Stimulated activated CD4-positive, alpha-beta T cell treated with anti-CD3 and anti-CD28 coated beads, Interleukin-1b, Interleukin-23, amount 100 ng/mL, for 24 hours (primary cell): ENCODE measurements at places on chromosomes 5 and 9.

GRCh38 chr5:151709109-151709735 lies 22.5 kb upstream of the SPARC start:
- DNase-seq = no peak

DNA sequence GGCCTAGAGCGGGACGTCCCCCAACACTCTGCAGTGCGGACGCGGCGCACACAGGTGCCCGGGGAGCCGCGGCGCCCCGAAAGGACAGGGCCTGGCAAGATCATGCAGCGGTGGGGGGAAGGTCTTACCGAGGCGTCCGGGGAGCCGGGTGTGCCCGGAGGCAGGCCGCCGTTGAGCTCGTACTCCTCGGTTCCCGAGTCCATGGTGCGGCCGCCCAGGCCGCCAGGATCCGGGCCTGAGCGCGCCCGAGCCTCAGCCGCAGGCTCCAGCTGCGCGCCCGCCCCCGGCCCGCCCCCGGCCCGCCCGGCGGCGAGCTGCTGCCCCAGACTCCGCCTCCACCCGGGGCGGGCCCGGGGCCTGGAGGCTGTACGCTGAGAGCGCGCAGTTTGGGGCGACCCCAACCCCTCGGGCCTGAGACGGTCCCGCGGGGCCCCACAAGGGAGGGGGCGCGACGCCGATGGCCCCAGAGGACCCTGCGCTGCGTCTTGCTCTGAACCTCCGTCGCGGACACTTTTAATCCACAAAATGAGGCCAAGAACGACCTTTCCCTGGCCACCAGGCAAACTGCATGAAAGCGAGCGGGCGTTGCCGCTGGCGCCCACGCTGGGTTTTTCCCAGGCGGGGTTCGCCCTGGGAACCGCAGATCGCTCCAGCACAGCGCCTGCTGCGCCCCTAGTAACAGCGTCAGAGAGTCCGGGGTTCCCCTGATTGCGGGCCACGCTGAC lies at the start of gene NINJ1:
TSS of gene NINJ1 (minus strand) at position 237 of the 725 bp plus-strand sequence. CDS start at position 203, 34 bp downstream.
- peak; percentile 70 for DNase-seq

DNA sequence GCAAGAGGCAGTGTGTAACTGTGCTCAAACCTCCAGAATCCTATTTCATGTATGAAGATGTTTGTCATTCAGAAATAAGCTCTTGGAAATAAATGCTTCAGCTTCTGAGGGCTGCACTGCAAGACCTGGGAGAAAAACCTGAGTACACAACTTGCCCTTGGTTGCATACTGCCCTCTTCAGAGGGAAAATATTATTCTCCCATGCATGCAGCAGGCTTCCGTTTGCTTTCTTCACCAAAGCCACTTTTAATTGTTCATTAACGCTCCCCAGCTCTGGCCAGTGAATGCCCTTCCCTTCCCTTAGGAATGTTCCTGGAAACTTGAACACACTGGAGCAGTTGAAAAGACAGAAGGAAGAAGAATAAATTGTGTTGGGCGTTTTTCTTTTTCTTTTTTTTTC lies 2.5 kb upstream of the WHRN start:
- no peak for DNase-seq

DNA sequence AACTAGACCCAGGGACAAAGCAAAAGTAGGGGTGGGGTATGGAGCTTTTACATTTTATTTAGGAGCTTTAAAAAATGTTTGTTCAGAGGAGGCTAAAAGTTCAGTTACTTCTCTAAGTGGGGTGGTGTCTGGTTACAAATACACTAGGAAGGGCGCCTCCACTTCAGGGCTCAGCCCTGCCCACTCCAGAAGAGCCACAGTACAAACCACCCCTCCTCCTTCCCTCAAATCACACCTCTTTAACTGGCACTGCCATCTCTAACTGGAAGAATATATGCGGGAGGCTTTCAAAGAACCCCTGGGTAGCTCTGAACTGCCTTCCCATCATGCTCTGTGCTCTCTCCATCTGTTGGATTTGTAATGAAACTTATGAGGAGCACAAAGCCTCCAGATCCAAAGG lies 98.8 kb upstream of the NFIB start:
- no peak for DNase-seq

- DNase-seq = peak; percentile 48
These were observed 47.8 kb downstream of the ANXA2R start for GRCh38 chr5:42992088-42992879.

GRCh38 chr9:82333671-82334070 lies 345.1 kb downstream of the SPATA31D1 start:
- DNase-seq = no peak

GRCh38 chr5:177472460-177473442 lies 683 bp downstream of the DBN1 start:
- DNase-seq = no peak

DNA sequence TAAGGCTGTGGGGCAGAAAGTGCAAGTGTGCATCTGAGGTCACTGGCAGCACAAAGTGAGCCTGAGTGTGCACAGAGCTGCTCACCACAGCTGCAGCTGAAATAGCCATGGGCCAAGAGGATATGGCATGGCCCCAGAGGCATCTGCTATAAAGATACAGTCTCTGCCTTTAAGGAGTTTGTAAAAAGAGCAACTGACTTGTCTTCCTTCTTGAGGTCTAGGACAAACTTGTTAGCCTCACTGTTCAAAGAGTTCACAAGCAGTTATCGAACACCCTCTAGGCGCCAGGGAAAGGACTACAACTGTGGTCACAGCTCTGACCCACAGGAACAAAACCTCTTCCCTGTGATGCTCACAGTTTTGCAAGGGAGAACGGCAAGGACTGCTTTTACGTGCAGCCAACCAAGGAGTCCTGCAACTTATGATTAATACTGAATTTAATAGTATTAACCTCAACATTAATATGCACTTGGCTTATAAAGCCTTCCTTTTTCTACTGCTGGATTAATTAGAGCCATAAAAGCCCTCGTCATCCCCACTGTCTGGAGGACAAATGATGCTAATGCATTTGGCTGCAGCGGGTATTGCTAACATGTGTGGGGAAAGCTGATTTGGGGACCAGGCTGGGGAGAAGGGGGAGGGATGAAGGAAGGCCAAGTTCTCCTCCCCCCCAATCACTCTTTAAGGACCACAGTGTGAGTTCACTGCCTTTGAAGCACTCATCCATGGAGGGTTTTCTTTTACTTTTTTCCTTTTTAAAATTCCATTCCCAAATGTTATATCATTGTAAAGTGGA lies 189.8 kb upstream of the TRIM32 start:
- no peak for DNase-seq

- DNase-seq = no peak
These were observed 9.5 kb upstream of the NFIL3 start for GRCh38 chr9:91433180-91433579.

DNA sequence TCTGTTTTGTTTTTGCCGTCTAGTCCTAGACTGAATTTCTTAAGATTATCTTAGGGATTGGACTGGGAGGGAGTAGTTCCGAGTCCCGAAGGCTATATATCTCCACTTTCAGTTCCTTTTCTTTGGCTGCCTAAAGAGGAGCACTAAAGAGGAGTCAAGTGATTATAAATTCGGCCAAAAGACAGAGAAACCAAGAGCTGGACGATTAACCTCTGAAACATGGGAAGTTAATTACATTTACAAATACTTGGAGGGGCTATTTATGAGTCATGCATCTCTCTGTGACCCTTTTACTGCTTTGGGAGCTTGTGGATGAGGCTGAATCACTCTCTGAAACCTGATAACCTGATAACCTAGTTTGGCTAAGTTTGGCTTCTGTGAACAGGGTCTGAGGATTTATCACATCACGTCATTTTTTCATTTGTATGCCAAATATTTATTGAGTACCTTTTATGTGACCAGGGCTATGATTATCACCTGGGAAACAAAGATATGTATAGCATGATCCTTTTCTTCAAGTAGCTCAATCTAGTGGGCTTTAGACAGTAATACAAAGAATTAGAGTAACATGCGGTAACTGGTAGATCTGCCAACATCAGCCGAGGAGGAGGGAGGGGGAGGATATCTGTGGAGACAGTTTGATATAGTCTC lies 180.9 kb downstream of the CD180 start:
- DNase-seq = no peak

GRCh38 chr5:8788246-8788645 lies 757.6 kb downstream of the SEMA5A start:
- no peak for DNase-seq

- no peak for DNase-seq
These were observed at the start of gene RAI14 for GRCh38 chr5:34656001-34656699. Gene RAI14 (plus strand): TSS chr5:34656328. CDS start chr5:34686920, 30,592 bp downstream.
